Activated CD4-positive, alpha-beta T cell treated with anti-CD3 and anti-CD28 coated beads, Interleukin-2, amount 10 ng/mL, durations not matched to agents 24 days and 14 days (primary cell): ENCODE measurements at places on chromosomes 5 and 9. TPM values are rescaled to one million over a fixed set of nuclear protein-coding genes. Genes with fewer than 3 reads are reported as not detected.

Gene KIF20A
- total RNA-seq: 18.0 and 19.7 TPM in 2 replicates

Gene SHOC1
- not detected in 2 replicates for total RNA-seq

Gene SLC23A1
- total RNA-seq: 1.8 and 2.1 TPM in 2 replicates

Gene SPINK1
- total RNA-seq: not detected in 2 replicates

Gene STKLD1
- total RNA-seq: 0.16 and 0.33 TPM in 2 replicates

Gene SVEP1
- total RNA-seq: not detected in 2 replicates

DNA sequence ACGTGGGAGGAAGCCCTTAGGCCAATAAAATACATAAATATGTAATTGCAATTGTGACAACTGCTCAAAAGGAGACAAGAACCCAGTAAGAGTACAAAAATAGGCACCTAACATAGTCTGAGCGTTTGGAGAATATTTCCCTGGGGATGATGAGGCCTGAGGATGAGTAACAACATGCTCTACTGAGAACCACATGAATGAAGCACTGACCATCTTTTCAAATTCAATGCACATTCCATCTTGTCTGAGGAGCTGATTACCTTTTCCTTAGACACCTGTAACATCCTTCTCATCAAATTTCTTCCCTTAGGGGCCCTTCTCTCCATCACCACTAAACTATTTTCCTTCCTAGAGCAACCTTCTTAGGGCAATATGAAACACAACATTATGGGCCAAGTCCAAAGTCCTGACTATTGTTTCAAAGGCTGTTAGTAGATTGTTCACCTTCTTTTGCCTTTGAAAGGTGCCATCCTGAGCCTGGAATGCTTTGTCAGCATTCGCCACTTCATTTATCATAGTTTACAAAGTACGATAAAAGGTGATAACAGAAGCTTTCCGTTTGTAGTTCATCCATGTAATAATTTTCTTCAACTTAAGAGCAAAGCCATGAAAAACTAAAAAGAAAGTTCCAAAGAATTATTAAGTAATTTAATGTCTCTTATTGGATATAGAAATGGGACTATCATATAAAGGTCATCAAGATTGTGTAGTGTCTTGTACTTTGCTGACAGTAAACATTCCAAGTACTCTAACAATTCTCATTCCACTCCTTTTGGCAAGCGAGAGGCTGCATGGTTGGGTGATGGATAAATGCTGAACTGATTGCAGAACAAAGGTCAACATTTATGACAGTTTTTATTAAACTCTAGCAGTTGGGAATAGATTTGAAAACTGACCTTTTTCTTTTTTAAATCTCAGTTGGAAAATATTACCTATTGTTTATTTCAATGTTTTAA is 471.3 kb downstream of the PDE4D start:
- DNase-seq: no peak

- DNase-seq: no peak
These were observed 174.7 kb downstream of the WDR70 start for GRCh38 chr5:37553720-37554404.

- DNase-seq: no peak
These were observed 29.3 kb downstream of the PCDH1 start for GRCh38 chr5:141848744-141849414.

GRCh38 chr9:127185931-127186781 is 63.7 kb upstream of the ANGPTL2 start:
- no peak for DNase-seq

DNA sequence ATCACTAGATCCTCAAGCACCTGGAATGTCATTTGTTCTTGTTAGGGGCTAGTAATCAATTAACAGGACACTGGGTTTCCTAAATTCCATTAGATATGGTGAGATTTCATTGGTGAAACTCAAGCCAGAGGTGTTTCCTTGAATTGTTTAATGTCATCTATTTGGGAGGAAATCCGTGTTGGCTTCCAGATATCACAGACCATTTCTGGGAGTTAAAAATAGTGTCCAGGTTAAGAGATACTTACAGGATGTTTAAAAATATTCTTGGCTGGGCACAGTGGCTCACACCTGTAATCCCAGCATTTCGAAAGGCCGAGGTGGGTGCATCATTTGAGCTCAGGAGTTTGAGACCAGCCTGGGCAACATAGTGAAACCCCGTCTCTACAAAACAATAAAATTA is 688.3 kb upstream of the WWC1 start:
- DNase-seq: no peak

GRCh38 chr9:77156646-77157371 is 20.5 kb upstream of the VPS13A start:
- DNase-seq: no peak

GRCh38 chr9:95131023-95131943 is 186.2 kb downstream of the FANCC start:
- peak; percentile 86 for DNase-seq

- no peak for DNase-seq
These were observed 312.3 kb downstream of the ENC1 start for GRCh38 chr5:74328221-74328630.

- no peak for DNase-seq
These were observed 102.3 kb upstream of the LMX1B start for GRCh38 chr9:126511411-126511810.

DNA sequence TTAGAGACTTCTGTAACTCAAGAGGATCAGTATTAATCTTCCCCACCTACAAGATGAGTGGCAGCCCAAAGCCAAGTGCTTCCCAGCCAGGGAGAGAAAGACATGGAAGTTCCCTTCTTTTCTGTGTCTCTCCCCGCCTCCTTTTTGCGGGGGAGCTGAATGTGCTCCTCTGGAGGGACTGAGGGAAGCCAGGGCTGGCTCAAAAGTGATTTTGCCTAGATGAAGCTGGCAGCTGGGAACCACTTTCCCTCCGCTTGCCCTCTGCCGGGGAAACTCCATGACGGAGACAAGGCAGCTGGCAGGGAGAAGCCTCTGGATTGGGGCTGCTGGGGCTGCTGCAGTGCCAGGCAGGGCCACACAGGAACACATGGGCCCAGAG is 24.4 kb downstream of the EGR1 start:
- no peak for DNase-seq
